ENCODE measurements at places on chromosomes 11 and 22.

DNA sequence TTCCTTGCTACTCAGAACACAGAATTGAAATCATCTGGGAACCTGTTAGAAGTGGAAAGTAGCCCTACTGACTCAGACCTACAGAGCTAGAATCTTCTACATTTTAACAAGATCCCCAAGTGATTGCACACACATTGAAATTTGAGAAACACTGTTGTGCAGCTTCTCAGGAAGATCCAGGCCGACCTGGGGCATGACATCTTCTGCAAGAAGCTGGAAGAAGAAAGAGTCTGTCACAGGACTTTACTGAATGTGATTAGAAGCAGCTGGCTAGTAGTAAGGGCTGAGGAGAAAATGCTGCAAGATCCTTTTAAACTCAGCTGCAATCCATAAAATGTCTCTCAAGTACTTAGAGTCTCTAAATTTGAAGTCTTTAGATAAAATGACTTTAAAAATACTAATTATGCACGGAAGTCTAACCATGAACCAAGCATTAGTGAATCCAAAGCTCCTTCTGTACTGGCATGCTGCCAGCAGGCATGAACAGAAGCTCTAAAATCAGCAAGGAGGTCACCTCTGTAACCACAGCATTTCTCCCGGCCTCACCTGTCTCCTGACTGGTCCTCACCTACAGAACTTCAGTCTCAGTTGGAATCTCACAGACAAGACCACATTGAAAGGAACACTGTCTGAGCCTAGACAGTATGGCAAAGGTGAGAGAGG lies 85.0 kb downstream of the SERGEF start:
- no peak for DNase-seq

DNA sequence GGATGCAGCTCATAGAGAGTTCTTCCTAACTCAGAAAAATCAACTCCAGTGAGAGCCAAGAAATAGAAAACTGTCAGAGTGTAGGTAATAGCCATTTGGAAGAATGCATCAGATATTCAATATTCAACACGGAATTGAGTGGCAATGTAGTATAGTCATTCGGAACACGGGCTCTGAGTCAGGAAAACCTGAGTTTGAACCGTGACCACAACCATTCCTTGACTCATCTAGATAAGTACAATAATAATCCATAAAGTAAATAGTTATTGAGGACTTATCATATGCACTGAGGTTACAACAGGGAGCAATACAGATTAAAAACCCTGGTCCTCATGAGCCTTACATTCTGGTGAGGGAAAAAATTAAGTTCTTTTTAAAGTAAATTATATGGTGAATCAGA lies 62.6 kb upstream of the PHF21A start:
- DNase-seq, result no peak

- no peak for DNase-seq
These were observed 8.8 kb downstream of the RIC8A start for GRCh38 chr11:216081-216974.

DNA sequence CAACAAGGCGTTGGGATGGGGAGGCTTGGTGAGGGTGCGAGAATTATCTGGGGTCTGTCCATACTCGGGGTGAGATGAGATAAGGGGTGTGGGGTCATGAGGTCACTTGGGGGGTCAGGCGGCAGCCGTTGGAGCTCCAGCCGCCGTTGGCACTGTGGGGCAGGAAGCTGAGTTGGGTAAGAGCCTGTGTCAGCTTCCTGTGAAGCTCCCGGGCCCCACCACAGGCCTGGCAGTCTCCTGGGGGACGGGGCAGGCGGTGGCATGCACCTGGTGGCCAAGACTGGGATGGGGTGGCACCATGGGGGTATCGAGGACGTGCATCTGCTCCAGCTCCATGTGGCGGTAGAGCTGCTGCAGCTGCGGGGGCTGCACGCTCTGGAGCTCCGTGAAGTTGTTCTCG lies 7.1 kb upstream of the MYBPC3 start:
- DNase-seq, result no peak

DNA sequence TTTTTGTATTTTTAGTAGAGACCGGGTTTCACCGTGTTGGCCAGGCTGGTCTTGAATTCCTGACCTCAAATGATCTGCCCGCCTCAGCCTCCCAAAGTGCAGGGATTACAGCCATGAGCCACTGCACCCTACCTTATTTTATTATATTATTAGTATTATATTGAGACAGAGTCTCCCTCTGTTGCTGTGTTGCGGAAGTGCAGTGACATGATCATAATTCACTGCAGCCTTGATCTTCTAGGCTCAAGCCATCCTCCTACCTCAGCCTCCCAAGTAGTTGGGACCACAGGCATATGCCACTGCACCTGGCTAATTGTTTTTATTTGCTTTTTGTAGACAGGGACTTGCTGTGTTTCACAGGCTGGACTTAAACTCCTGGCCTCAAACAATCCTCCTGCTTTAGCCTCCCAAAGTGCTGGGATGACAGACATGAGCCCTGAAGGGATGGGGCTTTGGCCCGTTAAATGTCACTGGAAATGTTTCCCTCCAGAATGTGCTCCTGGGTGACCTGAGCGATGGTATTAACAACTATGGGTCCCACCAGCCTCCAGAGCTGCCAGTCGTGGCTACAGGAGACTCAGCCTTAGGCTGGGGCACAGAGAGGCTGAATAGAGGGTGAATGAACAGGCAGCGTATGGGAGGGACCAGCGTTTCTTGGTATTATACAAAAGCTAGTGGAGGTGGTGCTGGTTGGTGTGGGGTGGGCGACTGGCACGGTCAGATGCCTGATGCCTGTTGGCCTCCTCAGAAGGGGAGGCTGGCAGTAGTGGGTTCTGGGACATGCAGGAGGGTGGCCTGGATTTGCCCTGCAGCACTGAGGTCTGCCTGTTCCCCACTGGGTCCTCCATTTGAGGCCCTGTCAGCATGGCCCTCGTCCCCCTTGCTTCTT lies 7.3 kb downstream of the TANGO2 start:
- no peak for DNase-seq

DNA sequence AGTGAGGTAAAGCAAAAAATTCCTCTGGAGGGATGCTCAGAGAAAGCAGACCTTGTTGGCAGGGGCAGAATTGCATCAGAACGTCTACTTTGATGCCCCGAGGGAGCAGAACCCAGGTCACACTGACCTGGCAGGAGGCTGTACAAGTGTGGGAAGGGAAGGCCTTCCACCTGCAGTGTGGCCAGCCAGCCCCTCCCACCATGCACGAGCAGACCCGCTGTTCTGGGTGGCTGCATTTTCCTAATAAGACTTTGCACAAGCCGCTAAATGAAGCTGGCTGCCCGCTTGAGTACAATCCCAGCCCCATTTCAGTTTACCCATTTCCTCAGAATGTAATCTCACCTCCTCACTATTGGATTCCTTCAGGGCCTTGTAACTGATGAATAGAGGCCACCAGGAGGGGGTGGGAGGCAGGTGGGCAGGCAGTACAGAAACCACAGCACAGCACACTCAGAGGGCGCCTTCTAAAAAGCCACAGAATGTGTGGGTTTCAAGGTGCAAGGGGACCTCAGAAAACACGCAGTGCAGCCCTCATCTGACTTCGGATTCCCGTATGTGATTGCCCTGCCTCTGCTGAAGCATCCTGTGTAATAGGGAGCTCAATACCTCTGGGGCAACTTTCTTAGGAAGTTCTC lies 316.6 kb downstream of the OPCML start:
- no peak for DNase-seq

DNA sequence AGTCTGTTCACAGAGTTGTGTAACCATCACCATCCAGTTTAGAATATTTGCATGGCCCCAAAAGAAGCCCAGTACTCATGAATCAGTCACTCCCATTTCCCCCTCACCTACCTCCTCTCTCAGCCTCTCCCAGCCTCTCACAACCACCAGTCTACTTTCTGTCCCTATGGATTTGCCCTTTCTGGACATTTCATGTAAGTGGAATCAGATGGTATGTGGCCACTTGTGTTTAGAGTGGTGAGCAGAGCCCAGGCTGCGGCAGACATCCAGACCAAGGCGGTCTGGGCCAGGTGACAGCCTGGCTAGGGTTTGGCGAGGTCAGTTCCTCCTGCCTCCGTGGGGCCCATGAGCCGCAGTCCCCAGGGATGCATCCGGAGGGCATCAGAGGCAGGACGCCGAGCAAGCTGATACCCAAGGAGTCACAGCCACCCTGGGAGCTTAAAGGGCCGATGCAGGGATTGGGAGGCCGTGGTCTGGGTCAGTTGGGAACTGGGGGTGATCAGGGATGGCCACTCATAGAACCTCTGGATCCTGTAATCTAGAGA lies 53.3 kb upstream of the CLDN5 start:
- peak; percentile 23 for DNase-seq

GRCh38 chr11:118240999-118241763 lies 11.0 kb downstream of the MPZL3 start:
- DNase-seq, result no peak

- no peak for DNase-seq
These were observed 115.1 kb upstream of the GRAMD1B start for GRCh38 chr11:123314972-123315371.

- DNase-seq, result no peak
These were observed 135.1 kb downstream of the SHANK2 start for GRCh38 chr11:71117311-71117710.

- DNase-seq, result peak; percentile 79
These were observed 27.5 kb downstream of the KIAA0930 start for GRCh38 chr22:45212992-45213751.

DNA sequence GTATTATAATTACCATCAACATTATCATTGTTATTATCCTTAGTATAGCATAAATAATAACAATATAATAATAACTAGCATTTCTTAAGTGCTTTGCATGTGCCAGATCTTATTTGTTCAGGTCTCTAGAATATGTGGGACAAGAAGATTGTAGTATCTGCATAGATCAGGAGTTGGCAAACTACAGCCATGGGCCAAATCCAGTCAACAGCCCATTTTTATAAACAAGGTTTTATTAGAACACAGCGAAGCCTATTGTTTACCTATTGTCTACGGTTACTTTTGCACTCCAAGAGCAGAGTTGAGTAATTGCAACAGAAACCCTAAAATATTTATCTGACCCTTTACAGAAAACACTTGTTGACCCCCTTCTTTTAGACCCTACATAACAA lies 81.4 kb downstream of the SLC1A2 start:
- no peak for DNase-seq

- DNase-seq, result peak; percentile 60
These were observed at the start of gene GRIA4 for GRCh38 chr11:105609832-105610781. GRIA4 (plus strand) TSS chr11:105610073; CDS start chr11:105610998, 925 bp downstream.

DNA sequence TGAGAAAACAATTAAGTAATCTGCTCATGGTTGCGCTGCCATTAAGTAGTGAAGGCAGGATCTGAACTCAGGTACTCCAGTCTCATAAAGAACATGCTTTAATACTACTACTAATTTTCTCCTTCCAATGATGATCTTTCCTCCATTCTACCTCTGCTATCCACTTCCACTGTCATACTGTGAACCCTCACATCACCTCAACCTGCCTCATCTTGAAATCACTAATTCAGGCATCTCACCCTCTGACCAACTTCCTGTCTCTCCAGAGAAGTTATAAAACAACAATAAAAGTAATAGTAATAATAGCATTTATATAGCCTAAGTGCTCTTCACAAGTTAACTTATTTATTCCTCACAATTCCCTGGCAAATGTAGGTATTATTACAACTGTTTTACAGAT lies 57.1 kb upstream of the PSMA1 start:
- DNase-seq, result no peak

- DNase-seq, result no peak
These were observed 22.8 kb downstream of the OSBP2 start for GRCh38 chr22:30717331-30717921.

DNA sequence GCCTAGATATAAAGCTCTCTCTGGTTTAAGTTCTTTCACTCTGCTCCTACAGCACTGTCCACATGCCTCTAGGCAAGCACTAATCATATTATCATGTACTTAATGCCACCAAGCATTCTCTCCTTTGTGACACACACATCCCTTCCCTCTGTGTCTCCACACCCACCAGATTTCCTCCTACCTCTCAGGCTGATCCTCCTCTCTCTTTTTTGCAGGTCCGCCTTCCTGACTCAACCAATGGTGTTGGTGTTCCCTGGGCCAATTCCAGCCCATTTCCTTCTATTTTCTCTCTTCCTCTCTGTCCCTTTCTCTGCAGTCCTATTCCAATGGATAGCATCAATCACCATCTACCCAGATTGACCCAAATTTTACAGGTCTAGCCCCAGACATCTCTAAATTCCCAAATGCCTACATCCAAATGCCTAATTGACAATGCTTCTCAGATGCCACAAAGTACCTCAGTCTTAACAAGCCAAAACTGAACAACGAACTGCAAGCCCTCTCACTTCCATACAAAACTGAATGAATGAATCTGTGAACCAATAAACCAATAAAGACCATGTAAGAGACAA lies 504 bp upstream of the ZNF215 start:
- peak; percentile 34 for DNase-seq

DNA sequence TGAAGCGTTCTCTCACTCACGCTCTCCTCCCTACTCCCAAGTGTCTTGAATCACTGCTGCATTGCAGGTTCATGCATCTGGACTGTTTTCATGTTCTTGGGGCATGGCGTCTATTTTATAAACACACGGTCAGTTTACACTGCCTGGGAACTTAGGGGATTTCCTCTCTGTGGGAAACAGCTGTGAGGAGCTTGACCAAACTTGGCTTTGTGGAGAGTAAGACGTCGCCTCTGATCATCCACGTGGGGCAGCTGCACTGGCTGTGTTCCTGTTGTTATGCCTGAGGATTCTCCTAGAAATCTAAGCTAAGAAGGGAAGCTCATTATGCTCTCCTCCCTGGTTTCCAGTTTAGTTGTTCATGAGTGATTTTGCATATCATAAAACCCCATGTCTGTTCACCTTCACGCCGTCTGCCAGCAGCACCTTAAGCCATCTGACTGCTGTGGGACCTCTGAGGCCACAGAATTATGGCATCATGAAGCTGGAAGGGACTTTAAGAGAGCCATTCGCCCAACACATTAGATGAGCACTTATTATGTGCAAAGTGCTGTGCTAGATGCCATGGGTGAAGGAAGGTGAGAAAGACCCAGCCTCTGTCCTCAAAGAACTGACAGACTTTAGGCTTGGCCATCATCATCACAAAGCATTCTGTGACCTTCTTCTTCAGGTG lies 38.8 kb upstream of the POU2AF1 start:
- DNase-seq, result no peak

DNA sequence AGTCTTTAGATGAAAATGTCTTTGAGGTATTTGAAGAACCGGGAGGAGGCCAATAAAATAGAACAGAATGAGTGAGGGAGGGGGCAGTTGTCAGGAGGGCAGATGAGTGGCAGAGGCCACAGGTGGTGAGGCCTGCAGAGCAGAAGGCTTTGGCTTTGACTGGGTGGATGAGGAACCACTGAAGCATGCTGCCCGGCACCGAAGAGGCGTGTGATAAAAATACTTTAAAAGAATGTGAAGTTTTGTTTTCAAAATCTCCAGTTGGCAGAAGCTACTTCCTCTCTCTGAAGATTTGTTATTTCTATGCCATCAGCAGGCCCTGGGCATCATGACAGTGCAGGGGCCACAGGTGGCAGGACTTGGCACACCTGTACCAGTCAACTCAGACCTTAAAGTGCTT lies 6.3 kb downstream of the MS4A12 start:
- no peak for DNase-seq

GRCh38 chr11:107217444-107217843 lies 199.2 kb upstream of the GUCY1A2 start:
- DNase-seq, result no peak

DNA sequence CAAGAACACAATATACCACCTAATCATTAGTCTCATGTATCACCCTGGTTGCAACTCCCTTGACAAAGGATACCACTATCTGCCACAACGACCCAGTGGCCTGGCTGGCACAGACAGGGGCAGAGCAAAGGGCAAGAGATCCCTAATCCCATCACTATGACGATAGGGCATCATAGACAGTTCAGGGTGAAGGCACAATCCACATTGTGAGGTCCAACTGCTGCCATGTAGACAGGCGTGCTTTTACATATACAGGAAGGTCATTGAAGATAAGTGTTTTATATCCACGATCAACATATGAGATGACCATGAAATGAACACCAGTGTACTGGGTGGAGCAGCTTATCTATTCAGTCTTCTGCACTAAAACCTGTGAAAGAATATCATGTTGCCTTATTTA lies 94.6 kb downstream of the IGLL1 start:
- DNase-seq, result no peak
